SW 1271 (cell line): ENCODE measurements at places on chromosomes 12 and 14.

DNA sequence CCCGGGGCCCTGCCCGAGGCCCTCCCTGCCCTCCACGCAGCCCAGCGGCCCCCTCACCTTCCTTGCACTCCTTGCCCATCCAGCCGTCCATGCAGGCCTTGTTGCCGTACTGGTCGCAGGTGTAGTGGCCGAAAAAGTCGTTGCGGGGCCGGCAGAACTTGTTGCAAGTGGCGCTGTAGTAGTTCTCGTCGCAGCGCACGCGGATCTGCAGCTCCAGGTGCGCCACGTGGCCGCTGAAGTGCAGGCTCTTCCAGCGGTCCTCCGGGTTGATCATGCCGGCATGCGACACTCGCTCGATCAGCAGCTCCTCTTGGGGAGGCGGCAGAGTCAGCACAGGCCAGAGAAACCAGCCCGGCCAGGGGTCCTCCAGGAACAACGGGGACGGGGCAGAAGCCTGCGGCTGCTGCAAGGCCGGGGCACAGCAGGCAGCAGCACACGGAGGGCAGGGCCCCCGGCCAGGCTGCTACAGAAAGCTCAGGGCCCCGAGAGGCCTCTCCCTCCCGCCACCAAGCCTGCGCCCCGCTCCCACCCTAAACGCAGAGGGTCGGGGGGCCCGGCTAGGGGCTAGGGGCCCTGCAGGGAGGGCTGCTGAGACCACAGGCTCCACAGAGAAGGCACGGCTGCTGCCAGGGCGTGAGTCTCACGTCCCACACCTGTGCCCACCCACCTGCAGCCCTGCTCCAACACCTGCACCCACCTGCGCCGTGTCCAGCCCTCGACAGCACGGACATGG lies 12.7 kb downstream of the JAG2 start:
- no peak for DNase-seq

GRCh38 chr12:81610955-81611889 lies 147.9 kb downstream of the PPFIA2 start:
- no peak for DNase-seq

- DNase-seq: no peak
Observed at GRCh38 chr12:129840145-129840884, 63.5 kb downstream of the TMEM132D start.

GRCh38 chr14:78135450-78135891 lies 34.7 kb upstream of the NRXN3 start:
- DNase-seq: no peak

GRCh38 chr14:89202413-89203190 lies 214.4 kb downstream of the FOXN3 start:
- no peak for DNase-seq

DNA sequence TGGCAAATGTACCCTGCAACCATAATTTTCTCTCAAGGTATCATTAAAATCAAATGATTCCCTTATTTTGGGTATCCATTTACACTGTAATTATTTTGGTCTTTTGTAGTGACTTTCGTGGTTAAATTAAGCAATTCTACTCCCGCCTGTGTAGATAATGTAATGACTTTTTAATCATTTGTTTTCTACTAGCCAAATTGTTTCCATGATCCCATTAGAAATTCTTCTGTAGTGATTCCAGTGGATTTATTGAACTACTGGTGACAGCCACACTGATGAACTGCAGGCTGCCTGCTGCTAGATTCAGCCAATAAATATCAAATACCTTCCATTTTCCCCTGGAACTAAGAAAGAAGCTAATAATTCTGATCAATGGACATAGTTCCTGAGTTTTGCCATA lies 96.0 kb downstream of the WIF1 start:
- DNase-seq: no peak

DNA sequence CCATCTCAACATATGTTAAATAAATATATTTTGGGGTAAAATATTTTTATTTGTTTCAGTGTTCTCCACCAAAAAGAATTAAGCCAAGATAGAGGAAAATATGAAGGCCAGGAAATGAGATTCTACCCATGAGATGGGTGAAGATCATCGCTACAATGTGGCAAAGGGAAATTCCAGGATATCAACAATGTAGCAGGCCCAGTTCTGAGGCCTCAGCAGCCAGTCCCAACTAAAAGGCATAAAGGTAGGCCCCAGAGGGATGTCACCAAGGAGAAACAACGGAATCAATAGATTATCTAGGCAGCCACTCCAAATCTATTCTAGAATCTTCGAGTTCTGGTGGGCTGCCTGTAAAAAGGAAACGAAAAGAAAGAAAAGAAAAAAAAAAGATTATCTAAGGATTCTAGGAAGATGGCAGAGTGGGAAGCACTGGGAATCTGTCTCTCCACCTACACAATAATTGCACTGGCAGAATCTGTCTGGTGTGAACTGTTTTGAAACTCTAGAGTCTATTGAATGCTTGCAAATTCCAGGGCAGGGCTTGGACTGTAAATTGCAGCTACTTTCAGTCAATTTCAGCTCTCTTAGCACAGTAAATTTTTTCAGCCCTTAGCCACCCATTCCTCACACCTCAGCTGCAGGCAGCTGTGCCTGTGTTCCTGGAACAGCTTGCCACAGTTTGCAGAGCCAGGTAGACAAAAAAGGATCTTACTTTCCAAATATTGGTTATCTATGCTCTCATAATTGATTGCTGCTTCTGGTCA lies 33.1 kb upstream of the MMP19 start:
- DNase-seq: no peak

GRCh38 chr14:31955936-31956579 lies 121.0 kb upstream of the ARHGAP5 start:
- DNase-seq: no peak

- no peak for DNase-seq
Observed at GRCh38 chr12:105275997-105276733, 40.2 kb upstream of the APPL2 start.

DNA sequence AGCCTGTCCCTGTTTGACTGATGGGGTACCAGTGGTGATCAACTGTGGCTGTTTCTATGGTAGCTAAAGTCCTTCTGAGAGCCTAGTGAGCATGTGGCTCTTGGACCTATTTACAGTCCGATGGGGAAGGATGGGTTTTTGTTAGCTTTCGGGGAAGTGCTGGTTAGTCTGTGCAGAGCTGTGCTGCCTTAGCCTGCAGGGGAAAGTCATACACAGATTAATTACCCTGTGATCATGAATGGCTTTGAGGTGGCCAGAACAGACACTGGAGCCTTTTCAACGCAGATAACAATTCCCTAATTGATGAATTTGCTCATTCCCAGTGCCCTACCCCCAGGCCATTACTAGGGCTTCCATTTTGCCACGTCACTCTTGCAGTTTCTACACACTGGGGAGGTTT lies 99.7 kb downstream of the WSCD2 start:
- DNase-seq: no peak

DNA sequence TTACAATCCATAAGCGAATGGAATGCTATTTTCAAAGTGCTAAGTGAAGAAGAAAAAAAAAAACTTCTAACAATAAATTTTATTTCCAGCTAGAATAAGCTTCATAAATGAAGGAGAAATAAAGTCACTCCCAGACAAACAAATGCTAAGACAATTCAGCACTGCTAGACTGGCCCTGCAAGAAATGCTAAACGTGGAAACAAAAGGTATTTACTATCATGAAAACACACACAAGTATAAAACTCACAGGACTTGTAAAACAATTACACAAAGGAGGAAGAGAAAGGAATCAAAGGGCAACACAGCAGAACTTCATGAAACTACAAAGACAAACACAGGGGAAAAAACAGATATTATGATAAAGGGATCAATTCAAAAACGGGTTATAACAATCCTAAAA lies 85.8 kb upstream of the NELL2 start:
- no peak for DNase-seq

DNA sequence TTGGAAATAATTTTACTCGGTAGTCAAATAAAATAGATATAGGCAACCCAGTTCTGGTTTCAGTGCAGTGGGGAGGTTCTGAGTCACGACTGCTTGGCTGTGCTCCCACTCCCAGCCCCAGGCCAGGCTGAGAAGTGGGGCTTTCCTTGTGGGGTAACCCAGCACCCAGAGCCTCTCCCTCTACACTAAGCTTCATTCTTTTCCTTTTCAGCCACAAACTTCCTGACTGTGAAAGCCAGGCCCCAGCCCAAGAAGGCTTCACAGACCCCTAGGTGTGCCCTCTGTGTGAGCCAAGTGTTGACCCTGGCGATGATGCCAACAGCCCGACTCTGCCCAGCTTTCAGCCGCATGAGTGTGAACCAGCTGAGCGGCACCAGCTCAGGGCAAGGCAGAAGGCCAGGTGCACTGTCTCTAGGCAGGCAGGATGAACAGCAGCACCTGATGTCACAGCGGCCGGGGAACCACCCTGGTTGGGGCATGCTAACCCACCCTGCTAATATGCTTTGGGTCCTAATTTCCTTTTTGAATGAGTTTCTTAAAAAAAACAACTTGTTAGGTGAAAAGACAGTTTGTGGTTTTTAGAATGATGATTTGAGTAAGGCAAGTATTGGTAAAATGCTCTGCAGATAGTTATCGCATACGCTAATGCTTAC lies 42.2 kb upstream of the ATP23 start:
- DNase-seq: no peak

DNA sequence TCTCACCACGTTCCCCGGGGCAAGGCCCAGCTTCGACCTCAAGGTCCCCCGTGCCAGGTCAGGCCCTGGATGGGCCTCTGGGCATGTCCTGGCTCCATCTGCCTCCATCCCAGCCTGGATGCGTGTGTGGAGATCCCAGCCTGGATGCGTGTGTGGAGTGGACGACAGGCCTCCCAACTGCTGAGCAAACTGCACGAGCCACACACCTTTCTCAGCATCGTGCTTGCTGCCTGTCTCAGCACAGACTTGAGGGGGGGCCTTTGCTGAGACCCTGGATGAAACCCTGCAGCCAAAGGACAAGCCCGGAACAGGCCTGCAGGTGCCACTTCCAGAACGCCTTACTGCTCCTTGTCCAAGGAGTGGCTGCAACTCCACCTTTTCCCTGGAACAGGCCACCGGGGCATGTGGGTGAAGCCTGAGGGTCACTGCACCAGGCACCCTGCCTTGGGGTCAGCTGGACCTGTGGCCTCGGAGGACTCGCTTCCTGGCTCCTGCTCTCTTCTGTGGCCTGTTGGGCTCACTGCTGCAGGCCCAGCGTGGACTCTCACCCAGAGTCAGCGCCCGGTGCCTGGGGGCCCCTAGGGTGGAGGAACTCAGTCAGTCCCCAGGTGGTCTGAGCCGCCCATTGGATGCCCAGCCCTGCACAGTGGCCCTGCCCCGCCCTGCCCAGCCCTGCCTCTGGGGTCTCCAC lies 176.0 kb downstream of the KIF26A start:
- DNase-seq: no peak

DNA sequence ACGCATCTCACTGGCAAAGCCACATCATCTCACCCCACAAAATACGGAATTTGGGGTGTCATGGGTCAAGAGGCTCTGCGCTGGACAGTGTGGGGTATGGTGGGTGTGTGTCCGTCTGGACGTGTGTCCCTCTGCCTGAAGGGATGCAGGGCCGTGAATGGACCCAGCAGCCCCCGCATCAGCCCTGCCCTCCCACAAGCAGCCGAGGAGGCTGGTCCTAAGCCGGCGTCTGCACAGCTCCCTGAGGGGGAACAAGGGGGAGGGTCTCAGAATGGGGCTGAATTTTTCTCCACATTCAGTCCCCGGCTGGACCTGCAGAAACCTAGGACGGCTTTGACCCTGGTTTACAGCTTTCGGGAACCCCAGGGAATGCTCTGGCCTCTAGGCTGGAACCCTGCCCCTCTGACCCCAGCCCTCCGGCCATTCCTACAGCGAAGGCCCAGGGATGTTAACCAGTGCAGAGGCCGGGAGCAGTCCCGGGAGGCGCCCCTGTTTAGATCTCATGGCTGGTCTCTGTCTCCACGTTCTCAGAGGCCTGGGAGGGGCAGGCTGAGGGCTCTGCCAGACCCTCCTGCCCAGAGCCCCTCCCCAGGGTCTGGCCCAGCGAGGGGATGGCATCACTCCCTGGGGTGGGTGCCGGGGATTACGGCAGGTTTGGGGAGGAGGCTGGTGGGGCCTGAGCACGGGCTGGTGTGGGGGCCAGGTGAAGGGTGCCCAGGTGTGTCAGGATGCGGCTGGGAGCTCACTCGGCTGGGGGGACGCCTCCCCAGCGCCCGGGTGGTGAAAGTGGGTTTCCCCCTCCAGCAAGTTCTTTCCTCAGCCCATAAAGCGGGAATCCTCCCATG lies 156.5 kb upstream of the C14orf180 start:
- DNase-seq: no peak

- DNase-seq: no peak
Observed at GRCh38 chr12:57156701-57157403, 9.4 kb upstream of the LRP1-AS start.

GRCh38 chr14:22177870-22178269 lies 411.2 kb downstream of the DAD1 start:
- no peak for DNase-seq

DNA sequence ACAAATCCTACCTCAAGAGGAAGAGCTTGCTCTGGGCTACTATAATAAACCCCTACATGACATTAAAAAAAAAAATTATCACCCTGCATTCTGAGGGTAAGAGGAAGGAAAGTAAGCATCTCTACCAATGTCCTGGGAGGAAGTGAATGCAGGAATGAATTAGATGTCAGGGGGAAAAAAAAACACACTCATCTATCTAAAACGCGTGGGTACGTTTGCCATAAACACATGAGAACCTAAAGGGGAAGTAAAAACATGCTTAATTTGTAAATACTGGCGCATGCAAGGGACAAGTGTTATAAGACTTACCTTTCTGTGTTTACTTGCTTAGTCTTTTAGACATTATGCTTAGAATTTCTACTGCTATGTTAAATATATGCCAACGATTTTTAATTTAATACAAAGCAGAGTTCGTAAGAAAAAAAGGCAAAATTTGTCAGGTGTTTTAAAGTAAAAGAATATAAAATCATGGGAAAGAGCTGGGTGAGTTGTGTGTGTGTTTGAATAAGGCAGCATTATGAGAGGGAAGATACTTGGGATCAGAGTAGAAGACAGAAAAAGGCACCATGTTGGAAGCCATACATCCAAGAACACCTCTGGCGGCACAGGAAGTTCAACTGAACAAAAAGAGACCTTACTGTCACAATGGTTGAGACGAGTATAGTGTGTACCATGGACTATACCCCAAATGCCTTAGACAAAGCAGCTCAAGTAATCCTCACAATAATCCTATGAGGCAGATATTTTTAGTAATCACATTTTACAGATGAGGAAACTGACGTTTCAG lies 1.5 kb downstream of the TMED8 start:
- no peak for DNase-seq

GRCh38 chr14:86787717-86788116 lies 1205.3 kb downstream of the GALC start:
- DNase-seq: no peak

GRCh38 chr14:50726372-50727107 lies 58.4 kb upstream of the SAV1 start:
- no peak for DNase-seq

DNA sequence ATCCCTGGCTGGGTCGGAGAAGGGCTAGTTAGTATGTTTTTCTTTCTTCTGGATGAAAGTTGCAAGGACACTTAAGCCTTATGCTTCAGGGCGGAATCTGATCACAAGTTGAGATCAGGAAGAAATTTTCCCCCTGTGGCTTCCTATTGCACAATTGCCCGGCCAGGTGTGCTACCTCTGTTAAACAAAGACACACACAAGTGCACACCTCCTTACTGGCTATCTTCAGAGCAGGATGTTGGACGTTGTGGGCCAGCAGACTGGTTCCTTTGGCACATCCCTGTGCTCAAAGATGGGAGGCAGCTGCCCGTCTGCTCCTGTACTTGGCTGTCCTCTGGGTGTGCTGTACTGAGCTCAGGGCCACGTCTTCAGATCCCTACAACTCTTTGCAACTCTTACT lies 19.1 kb downstream of the ETV6 start:
- DNase-seq: no peak

- DNase-seq: no peak
Observed at GRCh38 chr12:47885012-47885501, 19.7 kb downstream of the VDR start.
